ENCODE measurements at places on chromosomes 7 and 10.

DNA sequence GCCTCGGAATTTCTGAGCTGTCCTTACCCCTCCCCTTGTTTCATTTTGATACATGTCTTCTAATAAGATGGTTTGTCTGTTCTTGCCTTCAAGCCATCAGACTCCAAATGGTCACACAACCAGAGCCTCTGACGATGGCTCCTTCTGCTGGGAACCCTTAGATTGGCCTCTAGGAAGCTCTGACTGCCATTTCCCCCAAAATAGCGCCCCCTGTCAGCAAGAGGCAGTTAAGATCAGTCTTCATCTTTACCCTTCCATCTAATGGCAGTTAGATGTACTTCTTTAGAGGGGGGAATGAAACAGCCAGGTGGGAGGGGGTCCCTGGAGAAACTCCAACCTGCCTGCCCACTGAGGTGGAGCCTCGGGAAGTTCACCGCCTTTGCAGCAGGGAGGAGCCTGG, 85.8 kb upstream of the GPR22 start:
- DNase-seq = peak; percentile 0

DNA sequence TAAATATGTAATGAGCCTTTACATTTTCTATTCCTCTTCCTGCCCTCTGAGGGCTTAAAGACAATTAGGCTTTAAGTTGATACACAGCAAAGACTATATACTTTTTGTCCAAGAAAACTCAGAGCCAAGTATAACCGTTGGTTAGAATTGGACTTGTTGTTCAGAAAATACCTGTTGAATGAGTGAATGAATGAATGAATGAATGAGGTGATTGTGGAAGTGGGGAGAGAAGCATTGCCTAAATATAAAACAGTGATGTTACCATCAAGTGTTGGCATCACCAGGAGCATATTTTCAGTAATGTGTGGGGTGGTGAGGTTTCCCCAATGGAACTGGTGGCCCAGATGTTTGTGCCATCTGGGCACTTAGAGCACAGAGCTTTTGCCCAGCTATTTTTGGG, 106.9 kb downstream of the AOAH start:
- DNase-seq = no peak

DNA sequence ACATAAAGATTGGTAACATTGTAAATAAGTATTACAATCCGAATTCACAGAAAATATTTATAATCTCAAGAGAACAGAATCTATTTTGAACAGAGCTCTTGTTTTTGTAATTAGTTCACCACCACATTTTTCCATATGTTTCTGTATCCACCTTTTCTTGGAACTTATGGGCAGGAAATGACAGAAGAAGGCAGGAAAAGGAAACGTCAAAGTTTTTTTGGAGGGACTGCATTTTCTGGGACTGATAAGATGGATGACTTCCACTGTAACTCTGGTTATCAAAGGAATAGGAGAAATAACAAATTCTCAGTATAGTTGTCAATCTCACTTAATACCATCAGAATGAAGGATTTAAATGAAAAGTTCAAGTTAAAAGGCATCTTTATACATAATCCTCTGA, 75.1 kb upstream of the SMNDC1 start:
- DNase-seq = no peak

GRCh38 chr7:112021379-112022044, 184.7 kb downstream of the DOCK4 start:
- no peak for DNase-seq

GRCh38 chr7:115094163-115094562, 172.3 kb downstream of the MDFIC start:
- DNase-seq = no peak

DNA sequence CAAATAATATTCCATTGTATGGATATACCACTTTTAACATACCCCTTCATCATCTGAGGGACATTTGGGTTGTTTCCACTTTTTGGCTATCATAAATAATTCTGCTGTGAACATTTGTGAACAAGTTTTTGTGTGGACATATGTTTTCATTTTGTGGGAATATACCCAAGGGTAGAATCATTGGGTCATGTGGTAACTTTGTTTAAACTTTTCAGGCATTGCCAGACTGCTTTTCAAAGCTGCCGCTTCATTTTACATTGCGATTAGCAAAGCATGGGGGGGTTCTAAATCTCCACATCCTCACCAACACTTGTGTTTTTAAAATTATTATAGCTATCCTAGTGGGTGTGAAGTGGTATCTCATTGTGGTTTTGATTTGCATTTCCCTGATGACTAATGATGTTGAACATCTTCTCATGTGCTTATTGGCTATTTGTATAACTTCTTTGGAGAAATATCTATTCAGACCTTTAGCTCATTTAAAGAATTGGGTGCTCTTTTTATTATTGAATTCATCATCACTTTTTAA, 8.4 kb upstream of the HHEX start:
- no peak for DNase-seq

DNA sequence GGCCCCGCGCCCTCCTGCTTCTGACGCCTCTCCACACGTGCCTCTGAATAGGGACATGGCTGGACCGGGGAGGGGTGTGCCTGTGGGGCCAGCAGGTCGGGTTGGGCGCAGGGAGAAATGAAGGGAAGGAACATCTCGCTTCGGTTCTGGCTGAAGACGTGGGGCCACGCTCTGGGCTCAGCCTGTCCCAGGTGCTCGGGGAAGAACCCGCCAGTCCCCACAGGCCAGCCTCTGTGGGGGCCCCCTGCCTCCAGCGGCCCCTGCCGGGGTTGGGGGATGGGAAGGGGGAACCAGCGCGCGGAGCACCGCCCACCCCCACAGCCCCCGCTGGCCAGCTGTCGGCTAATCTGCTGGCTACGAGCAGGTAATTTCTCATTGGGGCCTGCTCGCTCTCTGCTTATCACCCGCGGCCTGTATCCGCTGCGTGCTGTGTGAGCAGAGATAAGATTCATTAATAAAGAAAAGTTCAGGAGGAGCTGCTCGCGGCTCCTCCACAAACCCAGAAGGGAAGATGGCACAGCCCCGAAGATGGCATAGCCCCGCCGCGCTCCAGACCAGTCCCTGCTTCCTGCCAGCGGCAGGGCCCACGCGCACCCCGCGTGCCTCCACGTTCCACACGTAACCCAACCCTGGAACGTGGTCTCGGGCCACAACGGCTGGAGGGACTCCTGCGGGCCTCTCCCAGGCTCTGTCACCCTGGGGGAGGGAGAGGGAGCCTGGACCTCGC, 186.2 kb downstream of the ELFN1 start:
- no peak for DNase-seq

GRCh38 chr10:110042181-110042580, 34.4 kb downstream of the ADD3 start:
- no peak for DNase-seq

DNA sequence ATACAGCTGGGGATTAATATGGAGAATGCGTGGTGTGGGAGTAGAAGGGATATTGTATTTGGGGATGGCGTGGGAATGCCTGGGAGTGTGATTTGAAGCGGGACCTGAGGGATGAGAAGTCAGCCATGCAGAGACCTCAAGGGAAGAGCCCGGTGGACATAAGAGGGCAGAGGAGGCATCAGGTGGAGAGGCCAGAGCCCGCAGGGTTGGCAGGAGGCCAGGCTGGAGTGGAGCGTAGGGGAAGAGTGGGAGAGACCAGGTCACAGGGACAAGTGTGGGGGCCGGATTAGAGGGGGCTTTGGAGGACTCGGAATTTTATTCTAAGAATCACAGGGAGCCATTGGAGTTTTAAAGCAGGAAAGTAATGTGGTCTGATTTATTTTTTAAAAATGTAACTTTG, 2.0 kb downstream of the NDUFB2 start:
- no peak for DNase-seq

- DNase-seq = no peak
These were observed 476 bp upstream of the ZNF33B start for GRCh38 chr10:42638821-42639270.

DNA sequence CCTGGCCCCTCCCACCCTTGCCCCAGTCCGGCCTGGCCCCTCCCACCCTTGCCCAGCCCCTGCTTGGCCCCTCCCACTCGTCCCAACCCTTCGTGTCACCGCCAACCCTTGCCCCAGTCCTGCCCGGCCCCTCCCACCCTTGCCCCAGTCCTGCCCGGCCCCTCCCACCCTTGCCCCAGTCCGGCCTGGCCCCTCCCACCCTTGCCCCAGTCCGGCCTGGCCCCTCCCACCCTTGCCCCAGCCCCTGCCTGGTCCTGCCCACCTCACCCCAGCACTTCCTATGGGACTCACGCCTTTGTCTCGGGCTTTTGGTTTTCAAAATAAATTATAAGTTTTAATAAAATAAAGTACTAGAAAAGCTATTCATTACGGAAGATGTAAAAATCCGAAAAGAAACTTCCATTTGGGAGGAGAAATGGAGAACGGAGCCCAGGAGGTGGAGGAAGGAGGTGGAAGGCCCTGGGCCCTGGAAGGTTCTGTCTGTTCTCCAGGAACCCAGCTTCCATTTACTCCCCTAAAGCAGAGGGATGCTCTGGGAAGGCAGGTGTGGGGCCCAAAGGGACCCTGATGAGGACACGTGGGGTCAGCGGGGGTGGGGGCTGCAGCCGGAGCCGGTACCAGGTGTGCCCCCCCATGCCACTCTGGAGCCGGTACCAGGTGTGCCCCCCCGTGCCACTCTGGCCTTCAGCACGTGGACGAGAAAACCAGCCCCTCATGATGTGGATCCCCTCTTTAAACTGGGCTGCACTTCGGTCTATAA, 52.2 kb downstream of the PWWP2B start:
- no peak for DNase-seq
